NCI-H524 treated with DMSO at 0.1 percent for 48 hours (cell line): ENCODE measurements at places on chromosomes 3 and 15.

DNA sequence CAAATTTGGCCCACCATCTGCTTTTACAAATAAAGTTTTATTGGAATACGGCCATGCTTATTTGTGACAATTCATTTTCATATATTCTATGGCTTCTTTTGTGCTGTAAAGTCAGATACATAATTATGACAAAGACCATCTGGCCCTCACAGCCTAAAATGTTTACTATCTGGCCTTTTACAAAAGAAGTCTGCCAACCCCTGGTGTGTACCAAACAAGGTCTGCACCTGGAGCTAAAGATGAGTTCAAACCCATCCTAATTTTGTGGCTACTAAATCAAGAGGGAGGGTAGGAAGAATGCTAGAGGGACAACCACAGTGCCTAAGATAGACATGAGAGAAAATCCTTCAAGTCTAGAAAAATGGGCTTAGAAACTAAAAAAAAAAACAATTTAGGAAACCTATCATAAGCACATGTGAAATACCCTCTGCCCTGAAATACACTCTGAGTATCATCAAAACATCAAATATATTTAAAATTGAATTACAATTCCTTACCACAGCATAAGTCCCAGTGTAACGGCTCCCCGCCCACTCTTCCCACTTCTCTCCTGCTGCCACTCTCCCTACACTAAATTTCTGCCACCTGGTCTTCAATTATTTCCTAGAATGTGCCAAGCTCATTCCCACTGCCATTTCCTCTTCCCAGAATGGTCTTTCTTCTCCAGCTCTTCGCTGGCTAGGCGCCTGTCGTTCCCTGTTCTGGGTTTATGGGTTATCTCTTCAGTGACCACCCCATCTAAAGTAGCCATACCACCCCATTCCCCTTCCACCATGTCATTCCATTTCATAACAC is 950.7 kb upstream of the CFAP20DC start:
- DNase-seq: no peak

DNA sequence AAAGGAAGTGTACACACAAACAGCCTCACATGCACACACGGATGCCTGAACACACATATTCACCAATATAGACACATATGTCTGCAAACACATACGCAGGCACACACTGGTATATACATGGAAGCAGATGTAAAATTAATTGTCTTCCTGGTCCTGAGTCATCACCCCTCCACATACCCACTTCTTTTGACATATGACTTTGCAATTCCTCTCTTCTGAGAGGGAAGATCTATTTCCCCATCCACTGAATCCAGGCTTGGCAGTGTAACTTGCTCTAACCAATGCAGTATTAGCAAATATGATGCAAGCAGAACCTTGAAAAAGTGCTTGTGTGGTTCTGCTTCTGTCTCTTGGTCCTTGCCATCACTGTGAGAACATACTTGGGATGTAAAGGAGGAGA is 76.8 kb upstream of the HRH1 start:
- no peak for DNase-seq

DNA sequence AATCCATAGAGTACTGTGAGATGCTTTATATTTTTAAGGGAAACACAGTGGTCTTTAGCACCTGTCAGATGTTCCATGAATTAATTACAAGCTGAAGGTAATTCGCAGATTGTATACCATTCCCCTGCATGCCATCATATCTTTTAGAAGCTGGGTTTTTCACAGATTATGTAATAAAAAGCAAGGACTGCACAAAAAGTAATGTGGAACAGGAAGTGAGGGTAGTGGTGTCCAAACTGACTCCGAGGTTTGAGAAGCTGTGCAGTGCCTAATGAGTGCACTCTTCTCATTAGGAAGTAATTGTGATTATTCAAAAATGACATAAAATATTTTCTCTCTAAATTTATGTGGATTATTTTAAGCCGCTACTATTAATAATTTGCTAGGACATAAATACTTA is 123.2 kb downstream of the GOLIM4 start:
- DNase-seq: no peak

- DNase-seq: no peak
Measured at GRCh38 chr3:190018460-190018859, 102.2 kb downstream of the P3H2 start.

GRCh38 chr3:170178651-170179050 is 2.9 kb downstream of the PHC3 start:
- DNase-seq: no peak

DNA sequence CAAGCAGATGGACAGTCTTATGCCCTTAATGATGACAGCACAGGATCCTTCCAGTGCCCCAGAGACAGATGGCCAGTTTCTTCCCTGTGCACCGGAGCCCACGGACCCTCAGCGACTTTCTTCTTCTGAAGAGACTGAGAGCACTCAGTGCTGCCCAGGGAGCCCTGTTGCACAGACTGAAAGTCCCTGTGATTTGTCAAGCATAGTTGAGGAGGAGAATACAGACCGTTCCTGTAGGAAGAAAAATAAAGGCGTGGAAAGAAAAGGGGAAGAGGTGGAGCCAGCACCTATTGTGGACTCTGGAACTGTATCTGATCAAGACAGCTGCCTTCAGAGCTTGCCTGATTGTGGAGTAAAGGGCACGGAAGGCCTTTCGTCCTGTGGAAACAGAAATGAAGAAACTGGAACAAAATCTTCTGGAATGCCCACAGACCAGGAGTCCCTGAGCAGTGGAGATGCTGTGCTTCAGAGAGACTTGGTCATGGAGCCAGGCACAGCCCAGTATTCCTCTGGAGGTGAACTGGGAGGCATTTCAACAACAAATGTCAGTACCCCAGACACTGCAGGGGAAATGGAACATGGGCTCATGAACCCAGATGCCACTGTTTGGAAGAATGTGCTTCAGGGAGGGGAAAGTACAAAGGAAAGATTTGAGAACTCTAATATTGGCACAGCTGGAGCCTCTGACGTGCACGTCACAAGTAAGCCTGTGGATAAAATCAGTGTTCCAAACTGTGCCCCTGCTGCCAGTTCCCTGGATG is 198.7 kb downstream of the AKAP13 start:
- DNase-seq: peak; percentile 88

DNA sequence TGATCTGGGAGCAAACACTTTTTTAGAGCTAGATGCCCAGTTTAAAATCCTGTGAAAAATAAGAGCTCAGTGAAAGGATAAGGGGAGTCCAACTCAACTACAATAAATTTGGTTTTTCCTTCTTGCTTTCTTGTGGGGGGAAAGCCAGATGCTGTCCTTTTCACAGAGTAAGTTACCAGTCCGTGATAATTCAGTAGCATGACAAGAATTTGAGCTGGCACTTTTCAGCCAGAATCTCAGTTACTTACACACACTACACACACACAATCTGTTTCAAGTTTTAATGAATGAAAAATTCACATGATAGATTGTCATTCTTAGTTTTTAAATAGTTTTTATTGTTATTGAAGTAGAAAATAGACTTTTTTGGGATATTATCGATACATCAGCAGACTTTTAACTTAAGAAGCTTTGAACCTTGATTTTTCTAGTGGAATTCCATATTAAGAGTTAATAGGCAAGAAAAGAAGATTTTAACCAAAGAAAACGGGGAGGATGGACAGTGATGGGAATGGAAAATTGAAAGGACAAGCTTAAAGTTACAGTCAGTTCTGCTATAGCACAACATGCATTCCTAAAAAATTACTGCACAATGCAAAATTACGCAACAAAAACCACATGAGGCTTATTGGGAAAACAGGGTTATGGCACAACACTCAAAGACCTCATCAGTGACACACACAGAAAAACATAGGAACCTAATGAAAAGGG is 47.0 kb downstream of the PSMD6 start:
- DNase-seq: no peak

- DNase-seq: no peak
Measured at GRCh38 chr15:45868109-45868691, 233.4 kb downstream of the SQOR start.

- no peak for DNase-seq
Measured at GRCh38 chr15:50953302-50953701, 44.8 kb downstream of the AP4E1 start.

DNA sequence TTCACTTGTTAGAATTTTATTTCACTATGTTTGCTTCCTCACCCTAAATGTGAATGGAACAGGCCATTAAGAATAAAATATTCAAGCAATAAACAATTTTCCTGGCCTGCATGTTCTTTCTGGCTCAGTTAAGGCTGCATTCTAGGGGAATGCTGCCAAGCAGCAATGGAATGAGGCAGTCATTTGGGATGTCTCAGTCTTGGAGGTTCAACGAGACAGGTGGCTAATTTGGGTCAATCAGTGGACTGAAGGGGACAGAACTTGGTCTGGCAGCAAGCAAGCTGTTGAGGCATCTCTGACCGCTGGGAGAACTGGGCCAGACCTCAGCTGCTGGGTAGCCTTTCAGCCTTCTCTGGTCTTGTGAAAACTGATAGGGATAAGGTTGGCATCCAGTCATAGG is 241.6 kb downstream of the NLGN1 start:
- no peak for DNase-seq

DNA sequence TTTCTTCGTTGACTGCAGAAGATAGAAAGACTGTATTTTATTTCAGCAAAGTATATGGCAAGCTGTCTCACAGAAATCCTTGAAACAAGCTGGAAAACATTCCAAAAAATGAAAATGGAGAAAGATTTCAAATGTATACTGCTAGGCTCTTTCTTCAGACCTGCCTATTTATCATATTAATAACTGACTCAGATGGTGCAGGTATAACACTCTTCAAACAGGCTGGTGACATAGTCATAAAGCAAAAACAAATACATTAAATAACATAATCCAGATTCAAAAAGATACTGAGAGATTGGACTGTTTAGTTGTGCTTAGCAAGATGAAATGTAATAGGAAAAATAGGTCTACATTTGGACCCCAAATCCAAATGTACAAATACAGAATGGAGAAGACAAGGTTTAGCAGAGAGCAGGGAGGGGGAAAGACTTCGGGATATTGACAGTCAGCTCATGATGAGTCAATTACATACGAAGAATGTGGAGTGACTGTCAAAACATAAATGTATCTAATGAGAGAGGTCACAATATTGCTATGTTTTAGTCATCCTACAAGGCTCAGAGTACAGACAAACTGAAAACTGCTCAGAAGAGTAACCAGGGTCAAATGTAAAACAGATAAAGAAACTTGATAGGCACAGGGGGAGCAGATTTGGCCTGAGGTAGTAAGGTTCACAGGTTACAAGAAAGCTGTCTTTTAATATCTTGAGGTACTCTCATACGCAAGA is 88.7 kb downstream of the DMXL2 start:
- DNase-seq: no peak

DNA sequence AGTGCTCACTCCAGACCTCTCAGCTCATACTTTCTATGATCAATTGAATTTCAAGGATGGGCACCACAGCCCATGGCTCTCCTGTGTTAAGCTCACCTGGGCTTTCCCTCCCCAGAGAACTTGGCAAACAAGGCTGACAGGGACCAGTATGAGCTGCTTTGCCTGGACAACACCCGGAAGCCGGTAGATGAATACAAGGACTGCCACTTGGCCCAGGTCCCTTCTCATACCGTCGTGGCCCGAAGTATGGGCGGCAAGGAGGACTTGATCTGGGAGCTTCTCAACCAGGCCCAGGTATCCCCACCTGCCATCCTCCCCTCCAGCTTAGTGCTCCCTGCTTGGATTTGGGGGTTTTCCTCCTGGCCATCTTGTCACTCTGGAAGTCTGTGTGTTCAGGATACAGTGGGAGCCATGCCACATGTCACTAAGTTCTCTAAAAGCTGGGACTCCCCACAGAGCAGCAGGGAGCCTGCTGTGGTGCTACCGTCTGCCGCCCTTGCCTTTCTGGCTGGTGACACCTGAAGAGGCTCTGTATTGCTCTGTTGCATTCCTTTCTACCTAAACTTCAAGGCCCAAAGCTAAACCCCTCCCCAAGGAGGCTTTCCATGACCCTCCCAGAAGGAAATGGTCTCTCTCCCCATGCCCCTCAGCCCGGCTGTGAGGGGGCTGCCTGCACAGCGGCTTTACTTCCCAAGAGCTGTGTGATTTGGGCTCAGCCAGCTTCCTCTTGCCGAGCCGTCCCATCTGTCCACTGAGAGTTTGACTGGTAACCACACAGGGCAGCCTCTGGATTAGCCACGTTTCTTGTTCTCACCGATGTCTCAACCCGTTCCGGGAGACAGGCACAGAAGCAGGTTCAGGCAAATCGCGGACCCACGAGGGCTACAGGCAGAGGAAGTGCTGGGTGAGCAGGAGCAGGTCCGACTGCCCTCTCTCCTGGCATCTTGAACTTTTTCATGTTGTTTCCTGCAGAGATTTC is 10.8 kb downstream of the TF start:
- DNase-seq: peak; percentile 63

GRCh38 chr3:141164852-141165251 is 66.8 kb upstream of the PXYLP1 start:
- DNase-seq: peak; percentile 4

DNA sequence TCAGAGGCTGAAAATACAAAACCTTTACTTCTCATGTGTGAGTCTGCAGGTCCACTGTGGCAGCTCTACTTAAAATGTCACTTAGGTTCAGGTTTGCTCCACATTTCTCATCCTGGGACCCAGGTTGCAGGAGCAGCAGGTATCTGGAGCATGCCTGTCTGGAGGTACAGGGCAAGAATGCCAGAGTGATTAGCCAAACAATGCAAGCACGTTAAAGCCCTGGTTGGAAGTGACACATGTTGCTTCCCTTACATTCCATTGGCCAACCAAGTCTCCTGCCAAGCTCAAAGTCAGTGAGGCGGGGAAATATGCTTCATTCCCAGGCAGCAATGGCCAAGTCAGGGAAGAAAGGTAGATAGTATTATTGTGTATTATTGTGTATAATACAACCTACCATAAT is 76.8 kb upstream of the ARL6 start:
- DNase-seq: no peak

GRCh38 chr15:84968301-84968700 is 13.4 kb upstream of the PDE8A start:
- DNase-seq: no peak

- DNase-seq: no peak
Measured at GRCh38 chr3:186368176-186368575, 6.1 kb upstream of the DGKG start.

DNA sequence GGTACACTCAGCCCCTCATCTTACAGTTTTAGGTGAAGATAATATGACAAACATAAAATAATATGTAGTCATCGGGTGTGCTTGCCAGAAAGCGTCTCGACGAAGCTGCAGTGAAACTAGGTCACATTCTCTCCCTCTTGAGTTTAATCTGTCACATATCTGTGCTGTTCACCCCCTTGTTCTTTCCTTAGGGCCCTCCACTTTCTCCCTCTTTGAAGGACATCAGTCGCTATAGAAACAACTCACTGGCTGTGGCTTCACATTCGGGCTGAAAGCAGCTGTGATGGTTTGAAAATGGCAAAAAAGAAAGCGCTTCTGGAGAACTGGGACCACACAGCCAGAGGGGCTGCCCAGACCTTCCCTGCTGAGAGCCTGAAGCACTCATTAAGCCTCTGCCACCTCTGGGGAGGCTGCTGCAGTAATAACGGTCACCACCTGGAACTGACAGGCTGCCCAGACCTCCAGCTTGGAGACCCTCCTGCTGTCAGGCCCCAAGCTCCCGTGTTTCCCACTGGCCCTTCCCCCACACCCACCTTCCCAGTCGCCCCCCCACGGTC is 50.3 kb downstream of the ABTB1 start:
- DNase-seq: peak; percentile 95

- DNase-seq: no peak
Measured at GRCh38 chr15:25734680-25735355, 128.3 kb downstream of the ATP10A start.
